ENCODE measurements at places on chromosomes 4 and X. TPM values are rescaled to one million over a fixed set of nuclear protein-coding genes. Genes with fewer than 3 reads are reported as not detected.

DNA sequence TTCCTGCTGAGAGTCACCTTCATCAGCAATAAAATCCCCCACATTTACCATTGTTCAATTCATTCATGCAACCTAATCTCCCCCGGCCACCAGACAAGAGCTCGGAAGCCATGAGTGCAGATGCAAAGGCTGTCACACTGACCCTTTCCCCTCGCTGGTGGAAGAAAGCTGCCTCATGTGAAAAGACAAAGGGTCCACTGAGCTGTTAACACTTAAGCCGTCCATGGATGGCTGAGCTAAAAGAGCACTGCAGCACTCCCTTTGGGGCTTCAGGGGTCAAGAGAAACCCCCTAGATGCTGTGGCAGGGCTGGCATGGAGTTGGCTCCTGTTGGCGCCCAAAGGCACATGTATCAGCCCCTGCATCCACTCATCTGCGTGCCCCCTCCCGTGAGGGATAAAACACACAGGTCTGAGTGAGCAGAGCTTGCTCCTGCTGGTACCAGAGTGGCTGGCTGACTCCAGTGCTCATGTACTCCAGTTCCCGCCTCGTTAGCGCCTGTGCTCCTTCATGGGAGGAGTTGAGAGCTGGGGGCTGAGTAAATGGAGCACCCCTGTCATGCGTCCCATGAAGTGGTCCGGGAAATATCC lies 216.5 kb downstream of the PDHA2 start:
- DNase-seq = no peak

- DNase-seq = no peak
Observed at GRCh38 chrX:154797006-154797405, 8.3 kb downstream of the MPP1 start.

DNA sequence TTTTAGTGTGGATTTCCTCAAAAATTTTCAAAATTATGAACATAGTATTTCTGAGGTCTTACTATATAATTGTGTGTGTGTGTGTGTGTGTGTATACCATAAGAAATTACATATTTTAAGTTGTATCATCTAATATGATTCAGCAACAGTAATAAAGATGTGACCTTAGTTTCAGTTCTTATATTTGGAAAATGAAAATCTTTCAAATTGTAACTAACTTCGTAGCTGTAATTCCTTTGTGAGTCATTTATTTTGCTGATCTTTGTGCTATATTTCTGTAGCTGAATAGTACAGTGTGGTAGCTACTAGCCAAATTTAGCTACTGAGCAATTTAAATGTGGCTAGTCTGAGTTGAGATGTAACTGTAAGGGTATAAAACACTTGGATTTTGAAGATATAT lies 116.4 kb downstream of the RAP1GDS1 start:
- DNase-seq = no peak

DNA sequence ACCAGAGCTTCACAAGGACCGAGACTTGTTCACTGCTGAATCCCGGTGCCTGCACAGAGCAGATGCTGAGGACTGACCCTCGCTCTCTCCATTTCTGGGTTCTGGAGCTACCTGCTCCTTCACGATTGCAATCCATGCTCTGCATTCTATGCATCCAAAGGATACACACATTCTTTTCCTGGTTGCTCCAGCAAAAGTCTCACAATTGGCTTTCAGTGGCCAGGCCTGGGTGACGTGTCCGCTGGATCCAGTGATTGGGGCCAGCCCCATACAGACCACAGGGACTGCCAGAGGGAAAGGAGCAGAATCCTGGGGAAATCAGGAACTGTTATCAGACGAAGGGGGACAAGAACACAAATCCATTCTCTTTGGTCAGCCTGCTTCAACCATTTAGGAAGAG lies 14.9 kb upstream of the CDKN2AIP start:
- no peak for DNase-seq

- DNase-seq = no peak
Observed at GRCh38 chr4:124123181-124123580, 589.4 kb downstream of the ANKRD50 start.

DNA sequence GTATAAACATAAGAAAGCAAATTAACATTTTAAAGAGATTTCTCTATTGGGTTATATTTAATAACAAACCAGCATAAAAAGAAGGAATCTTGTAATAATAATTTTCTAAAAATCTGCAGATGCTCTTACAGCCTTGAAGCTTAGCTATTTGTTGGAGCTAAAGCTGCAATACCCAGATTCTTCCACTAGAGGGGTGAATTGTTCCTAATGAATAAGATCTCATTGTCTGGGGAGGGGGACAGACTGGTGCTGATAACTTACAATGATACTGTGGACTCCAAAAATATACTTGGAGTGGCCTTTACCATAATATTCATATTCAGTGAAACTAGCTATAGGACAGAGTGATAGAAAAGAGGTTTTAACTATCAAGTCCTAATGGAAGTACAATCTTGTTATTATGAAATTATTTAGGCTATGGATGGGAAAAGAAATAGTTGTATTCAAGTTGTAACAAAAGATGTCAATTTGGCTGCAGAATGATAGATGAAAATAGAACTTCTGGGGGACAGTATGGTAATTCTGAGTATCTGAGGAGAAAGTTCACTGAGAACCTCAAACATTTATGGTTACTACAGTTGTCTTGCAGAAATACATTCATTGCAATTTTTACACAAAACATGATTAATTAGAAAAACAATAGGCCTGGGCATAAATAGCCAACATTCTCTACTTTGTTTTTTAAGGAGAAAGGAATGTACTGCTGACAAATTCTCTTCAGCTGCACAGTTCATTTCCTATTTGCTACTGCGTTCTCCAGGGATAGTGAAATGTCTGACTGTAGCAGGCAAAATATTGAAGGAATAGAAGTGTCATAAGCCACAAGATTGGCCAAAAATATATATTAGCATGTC lies 443.3 kb downstream of the GBA3 start:
- DNase-seq = peak; percentile 24

DNA sequence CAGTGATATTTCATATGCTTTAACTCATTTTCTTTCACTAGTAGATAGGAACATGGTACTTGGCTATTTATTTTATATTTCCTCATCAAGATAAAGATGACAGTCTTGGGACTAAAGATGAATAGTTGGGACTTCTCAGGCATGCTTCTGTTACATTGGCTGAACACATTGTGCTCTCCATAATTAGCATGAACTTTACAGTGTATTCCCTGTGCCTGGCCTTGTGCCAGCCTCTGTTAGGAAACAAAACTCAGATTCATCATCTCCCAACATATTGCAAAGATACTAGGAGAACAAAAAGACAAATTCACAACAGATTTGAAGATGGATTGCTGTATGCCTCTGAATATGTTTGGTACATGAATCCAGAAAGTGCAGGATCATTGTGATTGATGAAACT lies 26.4 kb downstream of the GRIA2 start:
- DNase-seq = no peak

GRCh38 chrX:23048806-23049573 lies 49.2 kb downstream of the DDX53 start:
- DNase-seq = no peak

- peak; percentile 13 for DNase-seq
Observed at GRCh38 chr4:148441624-148441985, 609 bp downstream of the NR3C2 start.

DNA sequence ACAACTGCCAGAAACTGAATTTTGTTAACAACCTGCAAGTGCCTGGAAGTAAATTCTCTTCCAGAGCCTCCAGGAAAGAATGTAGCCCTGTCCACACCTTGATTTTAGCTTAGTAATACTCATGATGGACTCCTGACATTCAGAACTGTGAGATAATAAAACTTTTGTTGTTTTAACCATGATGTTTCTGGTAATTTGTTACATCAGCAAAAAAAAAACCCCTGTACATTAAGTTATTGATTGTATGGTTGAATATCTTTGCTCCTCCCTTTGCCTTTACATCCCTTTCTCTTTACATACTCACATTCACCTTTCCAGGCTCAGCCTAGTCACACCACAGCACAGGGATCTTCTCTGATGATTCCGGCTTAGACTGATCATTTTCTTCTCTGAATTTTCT lies 881.8 kb upstream of the GRID2 start:
- no peak for DNase-seq

- no peak for DNase-seq
Observed at GRCh38 chr4:150853882-150854281, 161.2 kb downstream of the LRBA start.

DNA sequence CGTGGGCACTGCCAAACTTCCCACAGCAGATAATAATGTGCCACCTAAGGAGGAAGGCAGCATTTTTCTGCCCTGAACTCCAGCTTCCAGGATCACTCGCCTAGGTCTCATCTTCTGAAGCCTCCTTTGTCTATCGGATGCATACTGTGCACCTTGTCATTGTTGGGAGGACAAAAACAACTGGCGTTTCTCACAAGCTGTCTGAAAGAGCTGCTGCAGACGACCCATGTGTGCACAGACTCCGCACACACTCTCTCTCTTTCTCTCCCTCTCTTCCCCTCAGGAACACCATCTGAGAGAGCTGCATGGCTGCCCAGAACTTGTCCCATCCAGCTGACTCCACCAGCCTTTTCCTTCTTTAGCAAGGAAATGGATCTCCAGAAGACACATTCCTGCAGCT lies 83.0 kb downstream of the MAML3 start:
- DNase-seq = no peak

- peak; percentile 43 for DNase-seq
Observed at GRCh38 chr4:48905363-48906015, 1.1 kb downstream of the OCIAD2 start.

DNA sequence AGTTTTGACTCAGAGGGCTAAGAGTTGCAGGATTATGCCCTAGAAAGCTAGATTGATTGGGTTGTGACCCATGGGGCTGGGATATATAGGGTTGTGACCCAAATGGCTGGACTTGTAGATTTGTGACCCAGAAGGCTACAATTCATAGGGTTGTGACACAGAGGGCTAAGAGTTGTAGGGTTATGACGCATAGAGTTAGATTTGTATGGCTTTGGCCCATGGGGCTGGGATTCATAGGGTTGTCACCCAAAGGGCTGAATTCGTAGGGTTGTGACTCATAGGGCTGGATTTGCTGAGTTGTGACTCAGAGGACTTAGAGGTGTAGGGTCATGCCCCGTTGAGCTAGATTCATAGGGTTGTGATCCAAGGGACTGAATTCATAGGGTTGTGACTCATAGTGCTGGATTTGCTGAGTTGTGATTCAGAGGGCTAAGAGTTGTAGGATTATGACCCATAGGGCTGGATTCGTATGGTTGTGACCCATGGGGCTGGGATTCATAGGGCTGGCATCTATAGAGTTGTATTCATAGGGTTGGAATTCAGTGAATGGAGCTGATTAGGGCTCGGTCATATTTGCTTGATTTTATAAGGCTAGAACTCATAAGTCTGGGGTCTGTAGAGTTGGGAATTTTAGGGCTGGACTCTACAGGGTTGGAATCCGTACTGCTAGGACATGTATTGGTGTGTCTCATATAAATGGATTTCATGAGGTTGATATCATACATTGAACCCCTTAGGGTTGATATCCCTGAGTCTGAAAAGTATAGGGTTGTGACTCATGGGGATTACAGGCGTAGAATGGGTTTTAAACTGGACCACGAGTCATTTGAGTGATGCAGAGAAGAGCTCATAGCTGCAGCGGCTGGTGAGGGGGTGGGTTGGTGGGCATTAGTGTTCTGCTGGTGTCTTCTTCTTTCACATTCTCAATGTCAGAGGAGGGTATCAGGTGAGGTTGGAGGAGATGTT lies 125.7 kb downstream of the CRLF2 start:
- DNase-seq = no peak

- no peak for DNase-seq
Observed at GRCh38 chr4:139184129-139184528, 7.1 kb upstream of the ELF2 start.

GRCh38 chrX:111100191-111100590 lies 4.2 kb downstream of the PAK3 start:
- peak; percentile 69 for DNase-seq

DNA sequence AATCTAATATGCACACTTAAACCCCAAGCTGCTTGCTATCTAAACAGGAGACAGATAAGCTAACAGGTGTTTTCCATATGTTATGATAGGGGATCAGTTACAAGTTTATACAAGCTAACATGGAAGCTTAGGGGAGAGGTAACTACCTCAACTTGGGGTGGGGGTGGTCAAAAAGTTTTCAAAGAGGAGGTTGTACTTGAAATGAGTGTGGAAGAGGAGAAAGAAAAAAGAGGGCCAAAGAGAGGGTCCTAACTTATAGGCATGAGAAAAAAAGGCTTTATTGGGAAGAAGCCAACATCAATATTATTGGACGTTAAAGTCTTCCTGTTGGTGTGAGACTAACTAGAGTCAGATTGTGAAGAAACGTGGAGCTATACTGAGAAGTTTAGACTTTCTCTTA lies 205.9 kb downstream of the NDST4 start:
- no peak for DNase-seq

DNA sequence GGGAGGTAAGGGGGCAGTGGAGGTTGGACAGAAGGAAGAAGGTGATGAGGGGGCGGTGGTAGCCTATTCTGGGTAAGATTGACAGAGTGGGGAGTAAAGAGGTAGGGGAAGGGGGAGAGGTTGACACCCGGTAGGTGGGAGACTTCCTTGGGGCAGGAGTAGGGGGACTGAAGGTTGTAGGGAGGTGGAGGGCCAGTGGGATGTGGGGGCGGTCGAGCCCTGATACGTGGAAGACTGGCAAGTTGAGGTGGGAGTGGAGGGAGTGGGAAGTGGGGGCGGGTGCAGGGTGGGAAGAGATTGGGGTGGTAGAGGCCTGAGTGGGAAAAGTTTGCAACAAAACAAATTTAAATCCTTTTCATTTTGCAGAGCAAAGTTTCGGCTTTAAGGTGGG lies 1.7 kb downstream of the GCNA start:
- peak; percentile 23 for DNase-seq

- DNase-seq = peak; percentile 4
Observed at GRCh38 chr4:114694770-114695169, 96.2 kb downstream of the UGT8 start.

Gene CNGA1
- 0.45 TPM for polyA plus RNA-seq

Gene KDR
- polyA plus RNA-seq = 0.02 TPM

Gene KLF3
- polyA plus RNA-seq = 8.9 TPM

Gene SSX3
- polyA plus RNA-seq = 0.21 TPM

Gene NSUN7
- polyA plus RNA-seq = 0.28 TPM

Gene ZGRF1
- 2.4 TPM for polyA plus RNA-seq

Gene RNF150
- 5.8 TPM for polyA plus RNA-seq

Gene SSX2B
- polyA plus RNA-seq = 0.16 TPM
